Melanocyte of skin (primary cell): ENCODE measurements at places on chromosomes 2 and 18. TPM values are rescaled to one million over a fixed set of nuclear protein-coding genes. Genes with fewer than 3 reads are reported as not detected.

The AKAIN1 gene
- not detected in 2 replicates for total RNA-seq

The IL36B gene
- total RNA-seq: not detected in 2 replicates

The B4GALT6 gene
- total RNA-seq: 3.8 and 6.9 TPM in 2 replicates

The PRKAG3 gene
- not detected in 2 replicates for total RNA-seq

The TRIB2 gene
- 271 and 290 TPM in 2 replicates for total RNA-seq

The SCN9A gene
- total RNA-seq: 0.33 and 1.7 TPM in 2 replicates

The UNC80 gene
- total RNA-seq: under 0.01 and 0.77 TPM in 2 replicates

The LAMA3 gene
- total RNA-seq: 0.34 and 0.36 TPM in 2 replicates

The ZNF512 gene
- 26.0 and 29.3 TPM in 2 replicates for total RNA-seq
